NCI-H460 (cell line): ENCODE measurements at places on chromosomes 2 and 18. TPM values are rescaled to one million over a fixed set of nuclear protein-coding genes. Genes with fewer than 3 reads are reported as not detected.

DNA sequence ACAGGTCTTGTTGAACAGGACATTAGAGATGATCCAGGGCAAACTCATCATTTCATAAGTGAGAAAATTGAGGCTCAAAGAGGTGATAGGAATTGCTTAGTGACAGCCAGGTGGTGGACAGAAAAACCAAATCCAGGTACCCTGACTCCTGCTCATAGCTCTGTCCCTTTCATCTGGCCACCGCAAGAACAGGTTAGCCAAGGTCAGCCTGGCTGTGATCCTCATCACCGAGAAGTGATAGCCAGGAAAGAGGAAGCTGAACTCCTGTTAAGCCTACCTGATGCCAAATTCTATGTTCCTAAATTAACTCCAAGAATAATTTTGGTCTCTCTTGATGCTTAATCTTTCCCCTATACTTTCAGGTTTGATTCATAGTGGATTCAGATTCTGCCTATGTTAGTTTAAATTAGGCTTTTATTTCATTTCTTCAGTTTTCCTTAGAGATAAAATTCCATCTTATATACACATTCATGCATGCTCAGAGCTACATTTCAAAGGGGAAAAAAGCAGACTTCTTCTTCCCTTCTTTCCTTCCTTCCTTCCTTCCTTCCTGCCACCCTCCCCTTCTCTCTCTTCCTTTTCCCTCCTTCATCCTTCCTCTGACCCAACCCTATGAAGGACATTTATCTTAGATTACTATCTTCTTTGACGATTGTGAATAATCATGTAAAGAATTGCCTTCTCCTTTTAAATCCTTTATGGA, 17.3 kb upstream of the CRIM1 start:
- DNase-seq, result no peak

DNA sequence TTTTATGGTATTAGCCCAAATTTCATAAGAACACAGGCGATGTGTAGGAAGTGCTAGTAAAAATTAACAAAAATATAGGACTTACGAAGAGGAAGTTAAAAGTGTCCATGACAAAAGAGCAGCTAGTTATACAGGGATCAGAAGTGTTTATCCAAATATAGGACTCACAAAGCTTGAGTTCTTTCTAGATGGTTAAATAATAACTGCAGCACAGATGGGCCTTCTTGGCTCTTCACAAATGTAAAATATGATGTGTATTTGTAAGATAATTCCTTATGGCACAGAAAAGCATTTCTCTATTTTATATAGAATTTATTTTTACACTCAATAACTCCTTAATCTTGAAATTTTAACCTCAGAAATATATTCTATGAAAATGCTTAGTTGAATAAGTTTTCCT, 100.9 kb upstream of the SPHKAP start:
- DNase-seq, result no peak

DNA sequence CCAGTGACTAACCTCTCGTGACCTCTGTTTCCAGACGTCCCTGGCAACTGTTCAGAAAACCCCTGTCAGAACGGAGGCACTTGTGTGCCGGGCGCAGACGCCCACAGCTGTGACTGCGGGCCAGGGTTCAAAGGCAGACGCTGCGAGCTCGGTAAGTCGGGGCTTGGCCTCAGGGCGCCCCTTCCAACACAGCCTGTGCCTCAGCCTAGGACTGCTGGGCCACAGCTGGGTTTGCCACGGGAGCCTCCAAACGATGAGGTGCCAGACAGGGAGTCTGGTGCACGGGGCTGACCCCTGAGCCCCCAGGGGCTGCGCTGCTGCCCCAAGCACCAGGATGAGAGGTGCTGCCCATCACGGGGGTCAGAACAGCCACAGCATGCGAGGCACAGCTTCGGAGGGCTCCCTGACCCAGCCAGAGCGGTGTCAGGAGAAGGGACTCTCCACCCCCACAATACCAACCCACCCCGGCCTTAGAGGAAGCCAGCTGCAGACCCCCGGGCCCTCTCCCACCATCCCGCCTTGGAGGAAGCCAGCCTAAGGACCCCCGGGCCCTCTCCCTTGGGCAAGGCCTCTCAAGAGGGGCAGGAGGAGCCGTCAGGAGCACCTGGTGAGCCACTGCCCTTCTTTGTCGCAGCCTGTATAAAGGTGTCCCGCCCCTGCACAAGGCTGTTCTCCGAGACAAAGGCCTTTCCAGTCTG, 20.3 kb downstream of the MTERF4 start:
- DNase-seq, result no peak

Gene ARHGAP25
- total RNA-seq, result 2.1 and 3.1 TPM in 2 replicates

Gene KLHL30
- total RNA-seq, result 0.05 TPM in 1 of 2 replicates, not detected in the other

Gene ALK
- 0.02 TPM in 1 of 2 replicates, not detected in the other for total RNA-seq

- no peak for DNase-seq
Observed at GRCh38 chr2:189327879-189328847, 113.1 kb upstream of the WDR75 start.

Gene SERPINB12
- not detected in 2 replicates for total RNA-seq

GRCh38 chr2:179263446-179264367, 925 bp downstream of the SESTD1 start:
- DNase-seq, result no peak

GRCh38 chr2:84293791-84294380, 165.2 kb downstream of the SUCLG1 start:
- no peak for DNase-seq

Gene LGALSL
- 13.3 and 15.7 TPM in 2 replicates for total RNA-seq

- DNase-seq, result no peak
Observed at GRCh38 chr2:100059638-100060037, 82.8 kb downstream of the AFF3 start.

DNA sequence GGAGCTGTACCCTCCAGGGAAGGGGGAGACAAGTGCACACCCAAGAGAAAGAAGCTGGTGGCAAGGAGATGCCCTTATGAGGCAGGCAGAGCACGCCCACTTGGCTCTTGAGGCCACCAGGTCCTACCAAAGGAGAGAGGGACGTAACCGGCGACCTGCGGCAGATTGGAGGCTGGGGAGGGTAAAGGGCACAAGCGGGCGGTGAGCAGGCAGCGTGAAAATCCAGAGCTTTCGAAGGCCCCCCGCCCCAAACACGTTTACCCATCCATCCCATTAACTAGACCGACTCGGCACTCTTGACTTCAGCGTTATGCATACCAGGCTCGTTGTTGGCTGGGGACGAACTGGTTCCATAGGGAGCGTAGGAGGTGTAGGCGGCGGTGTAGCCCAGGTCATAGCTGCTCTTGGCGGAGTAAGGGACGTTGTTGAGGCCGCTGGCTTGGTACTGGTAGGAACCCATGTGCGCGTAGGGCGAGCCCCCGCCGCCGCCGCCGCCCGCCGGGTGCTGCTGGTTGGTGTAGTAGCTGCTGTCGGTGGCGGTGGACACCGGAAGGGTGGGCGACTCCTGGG, 794 bp downstream of the DLX2 start:
- no peak for DNase-seq

DNA sequence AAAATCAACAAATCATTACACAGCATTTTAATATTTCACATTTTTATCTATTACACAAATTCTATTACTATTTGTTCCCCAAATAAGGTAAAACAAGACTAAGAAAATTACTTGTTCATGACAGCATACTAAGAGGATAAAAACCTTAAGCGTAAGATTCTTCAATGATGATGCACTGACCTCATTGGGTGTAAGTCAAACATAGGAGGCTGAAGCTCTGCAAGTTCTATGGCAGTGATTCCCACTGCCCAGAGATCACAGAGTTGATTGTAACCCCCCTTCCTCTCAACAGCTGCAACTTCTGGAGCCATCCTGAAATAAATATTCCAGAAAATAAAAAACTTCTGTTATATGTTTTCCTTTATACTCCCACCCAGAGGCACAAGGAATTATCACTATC, 82.2 kb upstream of the CDKL4 start:
- DNase-seq, result no peak

DNA sequence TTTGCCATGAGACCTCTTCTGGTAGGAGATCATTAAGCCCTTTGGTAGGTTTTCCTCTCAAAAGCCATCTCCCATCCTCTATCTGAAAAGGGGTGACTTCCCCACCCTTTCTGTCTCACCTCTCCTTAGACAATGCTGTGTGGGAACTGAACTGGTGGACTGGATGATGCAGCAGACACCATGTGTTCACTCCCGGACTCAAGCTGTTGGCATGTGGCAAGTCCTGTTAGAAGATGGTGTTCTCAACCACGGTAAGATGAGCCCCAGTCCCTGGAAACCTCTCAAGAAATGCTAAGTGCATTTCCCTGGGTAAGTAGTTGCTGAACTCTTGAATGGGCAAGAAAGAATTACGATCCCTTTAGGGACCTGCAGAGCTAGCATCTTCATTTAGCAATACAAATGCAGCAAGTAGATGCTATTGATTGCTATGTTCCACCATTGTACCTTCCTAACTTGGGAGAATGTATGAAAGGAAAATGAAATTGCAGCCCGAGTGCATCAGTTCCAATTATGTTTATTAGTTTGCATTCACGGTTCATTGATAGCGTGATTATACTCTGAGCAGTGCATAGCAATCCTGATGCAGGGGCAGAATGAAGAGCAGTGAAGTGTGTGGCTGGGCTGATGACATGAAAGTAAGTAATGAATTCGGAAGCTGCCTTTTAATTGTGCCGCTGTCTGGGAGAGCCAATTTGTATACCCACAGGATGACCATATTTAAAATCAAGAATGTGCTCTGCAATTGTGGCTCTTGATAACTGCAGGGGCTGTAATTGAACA, 110.0 kb upstream of the MAP3K20 start:
- no peak for DNase-seq

- DNase-seq, result no peak
Observed at GRCh38 chr2:12060886-12061285, 314.5 kb downstream of the LPIN1 start.

GRCh38 chr2:44325897-44326296, 35.4 kb downstream of the PREPL start:
- no peak for DNase-seq

DNA sequence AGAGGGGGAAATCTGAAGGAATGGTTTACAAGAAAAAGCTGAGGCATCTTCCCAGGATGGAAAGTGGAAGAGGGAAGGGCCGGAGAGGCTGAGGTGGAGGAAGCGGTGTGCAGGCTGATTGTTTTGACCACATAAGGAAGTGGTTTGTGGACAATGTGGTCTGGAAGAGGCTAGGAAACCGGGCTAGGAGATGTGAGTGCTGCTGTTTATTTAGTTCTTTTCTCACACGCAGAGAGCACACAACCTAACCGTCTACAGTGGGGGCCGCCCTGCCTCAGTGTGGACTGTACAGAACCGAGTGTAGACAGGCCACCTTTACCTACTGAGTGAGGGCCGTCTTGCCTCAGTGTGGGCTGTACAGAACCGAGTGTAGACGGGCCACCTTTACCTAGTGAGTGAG, 251.7 kb upstream of the PXDN start:
- DNase-seq, result no peak

DNA sequence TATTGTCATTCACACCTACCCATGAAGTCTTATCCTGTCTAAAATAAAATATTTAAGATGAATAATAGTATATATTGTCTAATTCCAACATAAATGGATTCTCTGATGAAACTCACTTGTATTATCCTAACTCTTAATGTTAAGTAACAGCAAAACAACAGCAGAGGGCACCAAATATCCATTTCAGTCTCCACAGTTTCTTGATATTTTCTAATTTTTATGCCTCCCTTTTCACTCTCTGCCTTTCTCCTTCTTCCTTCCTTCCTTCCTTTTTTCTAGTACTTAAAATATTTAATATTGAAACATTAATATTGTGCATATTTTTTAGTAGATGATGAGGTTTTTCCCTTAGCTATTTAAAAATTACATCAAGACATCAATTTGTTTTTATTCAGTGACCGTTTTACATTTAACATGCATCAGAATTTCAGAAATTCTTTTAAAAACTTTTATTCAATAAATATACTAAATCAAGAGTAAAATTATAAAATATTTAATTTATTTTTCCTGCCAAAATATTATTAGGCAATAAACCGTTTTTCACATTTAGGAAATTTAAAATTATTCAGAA, 97.6 kb downstream of the WDR7 start:
- DNase-seq, result peak; percentile 23

Gene QPCT
- 311 and 322 TPM in 2 replicates for total RNA-seq

GRCh38 chr2:71524476-71524875, 71.1 kb downstream of the DYSF start:
- DNase-seq, result no peak

GRCh38 chr2:10185046-10185445, 62.5 kb downstream of the RRM2 start:
- no peak for DNase-seq

- DNase-seq, result peak; percentile 58
Observed at GRCh38 chr2:127479219-127479825, 47.0 kb downstream of the IWS1 start.

Gene ASPRV1
- 0.12 TPM in 1 of 2 replicates, not detected in the other for total RNA-seq

- no peak for DNase-seq
Observed at GRCh38 chr2:24152413-24153197, 22.2 kb upstream of the FAM228A start.

DNA sequence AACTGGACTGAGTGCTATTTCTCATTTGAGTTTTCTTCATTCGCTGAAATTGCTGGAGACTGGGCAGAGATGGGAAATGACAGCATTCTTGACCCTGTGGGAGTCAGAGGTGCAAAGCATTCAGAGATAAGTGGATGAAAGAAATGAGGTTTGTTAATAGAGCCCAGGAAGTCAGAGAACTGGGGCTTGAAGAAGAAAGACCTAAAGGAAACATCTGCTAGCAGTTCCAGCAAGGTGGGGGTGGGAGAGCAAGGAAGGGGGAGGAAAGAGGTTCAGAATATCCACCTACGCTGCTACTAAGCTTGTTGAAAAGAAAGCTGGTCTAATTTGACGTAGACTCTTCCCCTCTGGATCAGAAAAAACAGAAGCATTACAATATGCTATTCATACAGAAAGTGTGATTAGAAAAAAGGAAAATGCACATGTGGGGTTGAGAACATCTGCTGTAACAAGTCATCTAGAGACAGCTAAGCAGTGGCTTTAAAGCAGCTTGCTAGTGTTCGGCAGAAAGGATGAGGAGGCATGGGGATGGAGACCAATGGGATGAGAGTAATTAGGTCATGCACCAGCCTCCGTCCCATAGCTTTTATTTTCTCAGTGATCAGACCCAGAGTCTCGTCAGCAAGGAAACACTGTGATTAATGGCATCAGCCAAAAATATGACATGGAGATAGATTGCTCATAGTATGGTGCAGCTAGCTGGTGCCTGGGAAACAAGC, 29.7 kb downstream of the NAB1 start:
- DNase-seq, result no peak

Gene DES
- 0.38 and 0.50 TPM in 2 replicates for total RNA-seq

Gene LRRC30
- total RNA-seq, result not detected in 2 replicates

DNA sequence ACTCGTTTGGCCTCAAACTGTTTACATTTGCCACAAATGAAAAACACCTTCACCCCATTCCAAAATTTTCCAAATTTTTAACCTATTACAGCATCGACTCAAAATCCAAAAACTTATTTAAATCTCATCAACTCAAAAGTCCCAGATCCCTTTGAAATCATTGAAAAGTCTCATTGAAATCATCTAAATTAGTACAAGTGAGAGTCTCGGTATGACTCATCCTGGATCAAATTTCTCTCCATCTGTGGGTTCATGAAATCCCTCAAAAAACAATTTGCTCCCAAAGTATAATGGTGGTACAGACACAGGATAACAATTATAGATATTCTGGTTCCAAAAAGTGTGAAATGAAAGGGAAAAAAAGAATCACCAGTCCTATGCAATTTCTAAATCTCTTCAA, 65.1 kb downstream of the LRP1B start:
- DNase-seq, result no peak

Gene NFATC1
- 1.5 and 1.8 TPM in 2 replicates for total RNA-seq

Gene IL36B
- total RNA-seq, result not detected in 2 replicates

GRCh38 chr18:75173125-75173432, 35.9 kb downstream of the PTGR3 start:
- no peak for DNase-seq

Gene MEP1B
- 0.20 TPM in 1 of 2 replicates, not detected in the other for total RNA-seq
